ENCODE measurements at places on chromosomes 13 and 19.

GRCh38 chr19:5083547-5083965 is 114.6 kb downstream of the KDM4B start:
- no peak for DNase-seq

DNA sequence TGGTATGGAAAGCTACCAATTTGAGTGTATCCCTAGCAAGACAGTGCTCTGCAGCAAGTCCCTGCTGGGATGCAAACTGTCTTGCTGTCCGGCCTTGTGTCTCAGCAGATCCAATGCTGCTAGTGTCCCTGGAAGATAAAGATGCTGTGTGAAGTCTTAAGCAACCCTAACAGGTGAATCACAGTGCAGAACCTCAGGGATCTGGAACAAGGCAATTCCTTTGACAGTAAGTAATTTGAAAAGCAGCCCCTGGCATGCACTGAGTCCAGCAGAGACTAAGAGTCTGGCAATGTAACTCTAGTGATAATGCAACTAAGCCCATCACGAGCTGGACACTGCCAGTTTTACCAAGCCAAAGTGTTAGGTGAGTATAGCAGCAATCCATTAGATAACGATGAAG is 1.7 kb upstream of the UCHL3 start:
- DNase-seq = no peak

GRCh38 chr19:31451686-31452330 is 102.6 kb upstream of the TSHZ3 start:
- DNase-seq = no peak

DNA sequence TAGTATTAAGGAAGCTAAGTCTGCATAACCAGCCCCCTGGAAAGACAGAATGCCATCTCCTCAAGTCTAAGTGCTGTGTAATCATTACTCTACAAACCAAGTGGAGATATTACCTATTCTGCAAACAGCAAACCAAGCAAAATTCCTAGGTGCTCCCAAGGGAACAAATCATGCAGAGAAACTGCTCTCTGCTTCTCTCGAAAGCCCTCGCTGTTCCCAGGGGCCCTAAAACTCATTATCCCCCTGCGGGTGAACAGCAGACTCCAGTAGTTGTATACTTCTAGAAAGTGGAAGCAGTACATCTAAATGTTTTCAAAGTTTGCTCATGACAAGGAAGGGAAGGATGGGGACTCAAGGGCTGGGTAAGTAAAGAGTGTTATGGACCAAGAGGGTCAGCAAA is 3.2 kb downstream of the DLEU7 start:
- DNase-seq = no peak

DNA sequence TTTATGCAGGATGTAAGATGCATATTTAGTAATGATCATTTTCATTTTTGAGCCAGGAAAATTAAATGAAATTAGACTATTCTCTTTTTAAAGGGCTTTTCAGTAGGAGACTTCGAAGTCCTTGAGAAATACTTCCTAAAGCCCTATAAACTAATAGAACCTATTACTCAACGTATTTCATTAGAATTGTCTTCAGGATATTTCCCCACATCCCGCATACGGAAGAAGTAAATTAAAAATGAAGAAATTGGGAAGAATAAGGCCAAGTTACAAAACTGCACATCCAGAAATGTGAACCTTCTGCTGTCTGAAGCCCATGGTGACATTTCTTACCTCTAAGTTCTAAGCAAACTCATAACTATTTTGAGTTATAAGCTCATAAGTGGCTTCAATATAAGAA is 66.5 kb downstream of the RXFP2 start:
- DNase-seq = no peak

- DNase-seq = no peak
Measured at GRCh38 chr13:36054041-36054440, 77.1 kb downstream of the DCLK1 start.

DNA sequence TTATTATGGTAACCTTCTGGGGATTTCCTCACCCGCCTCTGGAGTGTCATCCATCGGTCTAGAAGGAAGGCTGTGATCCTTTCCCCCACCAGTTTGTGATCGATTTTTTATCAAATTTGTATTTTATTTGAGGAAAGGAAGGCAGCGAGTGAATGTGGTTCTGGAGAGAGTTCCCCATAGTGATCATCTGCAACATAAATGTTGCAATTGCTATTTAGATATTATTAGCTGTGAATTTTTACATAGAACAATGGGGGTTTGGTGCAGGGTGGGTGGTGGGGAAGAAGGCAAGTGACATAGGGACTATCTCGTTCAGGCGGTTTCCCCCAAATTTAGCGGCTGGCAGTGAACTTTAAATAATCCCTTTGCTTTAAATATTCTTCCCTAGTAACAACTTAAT is 1.2 kb downstream of the CDK8 start:
- DNase-seq = no peak

GRCh38 chr19:7272856-7273578 is 21.2 kb downstream of the INSR start:
- DNase-seq = peak; percentile 33

DNA sequence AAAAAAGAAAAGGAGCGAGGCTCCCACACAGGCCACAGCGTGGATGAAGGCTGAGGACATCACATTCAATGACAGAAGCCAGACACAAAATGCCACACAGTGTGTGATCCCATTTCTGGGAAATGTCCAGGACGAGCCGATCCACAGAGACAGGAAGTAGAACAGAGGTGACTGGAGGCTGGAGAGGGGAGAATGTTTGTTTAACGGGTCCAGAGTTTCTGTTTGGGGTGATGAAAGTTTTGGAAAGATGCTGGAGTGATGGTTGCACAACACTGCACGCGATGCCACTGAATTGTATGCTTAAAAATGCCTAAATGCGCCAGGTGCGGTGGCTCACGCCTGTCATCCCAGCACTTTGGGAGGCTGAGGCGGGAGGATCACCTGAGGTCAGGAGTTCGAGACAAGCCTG is 650 bp upstream of the FUT5 start:
- no peak for DNase-seq
